Psoas muscle (tissue), 8 donors: ENCODE measurements at places on chromosomes 1 and 21. TPM values are rescaled to one million over a fixed set of nuclear protein-coding genes. Genes with fewer than 3 reads are reported as not detected.

- no peaks in the 10 kb centered on the region for H3K27me3 ChIP-seq
- peak overlapping the region; percentile 19 for H3K27ac ChIP-seq
- no peaks in the 10 kb centered on the region for H3K36me3 ChIP-seq
- peaks cover 18% of the 10 kb centered on the region for H3K4me1 ChIP-seq
These were observed 67.5 kb downstream of the DISC1 start for GRCh38 chr1:231694075-231694431.

- H3K4me3 ChIP-seq: peak overlapping the region; percentile 89
- H3K27me3 ChIP-seq: no peaks in the 10 kb centered on the region
- peak overlapping the region; percentile 100 for H3K27ac ChIP-seq
- H3K36me3 ChIP-seq: no peaks in the 10 kb centered on the region
- peaks cover 55% of the 10 kb centered on the region for H3K4me1 ChIP-seq
These were observed 539 bp downstream of the LAMC1 start for GRCh38 chr1:183023601-183024316.

DNA sequence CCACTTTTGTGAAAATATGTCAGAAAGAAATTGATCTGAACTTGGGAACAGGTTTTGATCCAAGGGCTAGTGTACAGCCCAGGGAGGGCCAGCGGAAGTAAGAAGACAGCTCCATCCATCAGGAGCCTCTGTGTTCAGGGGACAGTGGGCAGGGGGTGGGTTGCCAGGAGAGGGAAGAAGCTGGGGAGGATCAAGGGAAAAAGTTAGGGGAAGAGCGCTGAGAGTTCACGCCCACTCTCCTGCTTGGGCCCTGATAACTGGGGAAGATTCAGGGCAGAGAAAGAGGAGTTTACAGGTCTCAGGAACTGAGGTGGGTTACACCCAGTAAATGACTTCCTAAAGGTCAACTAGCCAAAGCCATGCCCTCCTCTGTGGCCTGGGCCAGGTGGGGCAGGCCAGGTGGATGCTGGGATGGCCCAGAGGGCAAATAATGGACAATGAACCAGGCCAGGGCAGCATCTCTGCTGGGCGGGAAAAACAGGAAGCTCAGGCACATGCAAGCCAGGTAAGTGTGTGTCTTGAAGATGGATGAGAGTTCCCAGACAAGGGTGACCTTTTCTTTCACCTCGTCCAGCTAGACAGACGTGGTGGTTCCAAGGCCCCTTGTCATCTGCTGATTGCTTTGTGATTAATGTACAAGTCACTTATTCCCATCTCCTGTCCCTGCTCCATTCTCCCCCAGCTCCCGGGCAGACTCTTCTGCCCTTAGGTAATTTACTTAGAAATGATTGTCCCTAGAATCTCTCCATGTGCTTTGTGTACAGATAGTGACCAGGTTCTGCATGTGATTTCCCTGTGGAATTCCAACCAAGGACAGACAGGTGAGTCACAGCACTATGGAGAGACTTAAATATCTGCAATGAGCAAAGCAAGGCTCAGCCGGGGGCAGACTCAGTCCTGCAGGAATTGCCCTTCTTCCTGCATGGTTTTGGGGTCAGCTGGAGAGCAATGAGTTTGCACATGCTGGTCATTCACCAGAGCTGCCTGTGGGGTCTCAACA is 57.0 kb downstream of the MDM4 start:
- no peaks in the 10 kb centered on the region for H3K36me3 ChIP-seq
- DNase-seq: no peak
- no peaks in the 10 kb centered on the region for H3K4me1 ChIP-seq
- no peak overlapping the region for H3K4me3 ChIP-seq

DNA sequence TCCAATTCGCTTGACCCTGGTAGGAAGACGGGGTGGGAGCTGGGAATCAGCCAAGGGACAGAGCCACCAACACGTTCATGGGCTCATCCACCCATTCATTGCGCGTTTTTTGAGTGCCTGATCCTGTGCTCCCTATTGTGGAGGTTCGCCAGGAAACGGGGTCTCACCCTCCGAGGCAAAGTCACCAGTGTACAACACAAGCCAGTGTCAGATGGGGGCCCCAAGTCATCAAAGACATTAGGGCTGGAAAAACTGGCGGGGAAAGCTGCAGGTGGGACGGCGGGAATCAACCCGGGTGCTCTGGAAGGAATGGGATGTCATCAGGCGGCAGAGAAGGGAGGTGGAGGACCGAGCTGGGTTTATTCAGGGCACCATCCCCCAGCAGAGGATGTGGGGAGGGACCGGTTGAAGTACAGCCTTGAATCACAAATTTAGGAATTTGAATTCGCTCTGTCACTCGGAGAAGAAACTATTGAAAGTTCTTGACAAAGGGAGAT is 667 bp upstream of the NID1 start:
- no peak for DNase-seq
- peak overlapping the region; percentile 80 for H3K27ac ChIP-seq
- H3K4me3 ChIP-seq: peak overlapping the region; percentile 76
- H3K36me3 ChIP-seq: no peaks in the 10 kb centered on the region

DNA sequence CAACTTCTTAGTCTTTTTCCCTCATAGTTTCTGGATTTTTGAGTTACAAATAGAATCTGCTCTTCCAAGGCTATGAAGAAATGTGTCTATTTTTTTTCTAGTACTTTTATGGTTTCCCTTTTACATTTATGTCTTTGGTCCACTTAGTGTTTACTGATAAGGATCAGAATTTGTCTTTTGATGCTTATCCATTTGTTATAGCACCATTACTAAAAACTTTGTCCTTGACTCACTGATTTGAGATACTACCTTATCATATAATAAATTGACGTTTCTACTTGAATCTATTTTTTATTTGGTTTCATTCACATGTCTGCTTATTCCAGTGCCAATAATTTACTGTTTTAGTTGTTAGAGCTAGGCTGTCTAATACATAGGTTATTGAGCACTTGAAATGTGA is 161.1 kb upstream of the DPYD start:
- H3K36me3 ChIP-seq: no peaks in the 10 kb centered on the region
- DNase-seq: no peak
- no peak overlapping the region for H3K4me3 ChIP-seq
- no peaks in the 10 kb centered on the region for H3K27me3 ChIP-seq

DNA sequence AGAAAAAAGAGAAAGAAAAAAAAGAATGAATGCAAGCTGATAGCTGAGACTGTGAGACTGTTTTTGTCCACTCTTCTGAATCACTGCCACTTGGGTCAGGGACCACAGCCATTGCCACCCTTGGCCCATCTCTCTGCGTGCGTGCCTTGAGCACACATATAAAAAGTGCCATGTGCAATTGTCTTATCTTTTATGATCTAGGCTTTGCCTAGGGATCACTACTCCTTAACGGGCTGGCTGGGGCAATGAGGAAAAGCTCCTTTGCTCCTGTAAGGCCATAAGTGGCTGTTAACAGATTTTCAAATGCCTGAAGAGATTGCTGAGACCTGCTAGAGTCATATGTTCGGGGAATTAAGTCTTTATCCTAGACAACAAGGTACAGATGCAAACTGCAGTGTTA is 8.2 kb downstream of the SPATA46 start:
- no peaks in the 10 kb centered on the region for H3K4me1 ChIP-seq
- no peak overlapping the region for H3K4me3 ChIP-seq
- DNase-seq: no peak
- H3K36me3 ChIP-seq: no peaks in the 10 kb centered on the region

DNA sequence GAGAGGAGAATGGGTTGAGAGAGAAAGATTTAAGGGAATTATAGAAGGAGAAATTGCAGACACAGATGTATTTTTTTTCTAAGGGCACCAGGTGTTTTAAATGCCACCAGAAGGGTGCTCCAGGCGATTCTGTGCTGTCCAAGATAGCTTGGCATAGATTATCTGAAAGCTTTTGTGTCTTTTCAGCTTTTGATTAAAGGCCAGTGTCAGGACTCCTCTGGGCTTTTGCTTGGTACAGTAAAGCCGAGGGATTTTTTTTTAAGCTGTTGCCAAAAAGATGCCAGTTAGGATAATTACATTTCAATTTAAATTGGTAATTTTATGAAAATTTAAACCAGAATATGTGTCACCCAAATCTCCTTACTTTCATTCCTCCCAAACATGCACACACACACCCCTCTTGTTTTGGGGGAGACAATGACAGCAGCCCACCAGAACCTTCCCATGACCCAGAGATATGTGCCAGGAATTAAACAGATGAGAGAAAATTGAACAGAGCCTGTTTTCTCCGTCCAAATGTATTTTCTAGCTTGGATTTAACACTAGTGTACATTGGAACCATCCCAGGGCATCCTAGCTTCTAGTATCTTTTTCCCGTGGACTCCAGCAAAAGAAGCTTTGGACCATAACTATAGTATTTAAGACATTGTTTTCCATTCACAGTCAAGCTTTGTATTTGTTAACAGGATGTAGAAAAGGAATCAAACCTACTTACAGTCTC is 670.7 kb upstream of the CXADR start:
- no peaks in the 10 kb centered on the region for H3K36me3 ChIP-seq
- no peaks in the 10 kb centered on the region for H3K27me3 ChIP-seq
- no peak for DNase-seq
- H3K4me1 ChIP-seq: peaks cover 12% of the 10 kb centered on the region
- H3K27ac ChIP-seq: no peak overlapping the region
- H3K4me3 ChIP-seq: no peak overlapping the region

- no peak overlapping the region for H3K4me3 ChIP-seq
- no peak overlapping the region for H3K27ac ChIP-seq
- no peak for DNase-seq
- H3K27me3 ChIP-seq: no peaks in the 10 kb centered on the region
These were observed 47.6 kb downstream of the SPSB1 start for GRCh38 chr1:9340172-9340854.

DNA sequence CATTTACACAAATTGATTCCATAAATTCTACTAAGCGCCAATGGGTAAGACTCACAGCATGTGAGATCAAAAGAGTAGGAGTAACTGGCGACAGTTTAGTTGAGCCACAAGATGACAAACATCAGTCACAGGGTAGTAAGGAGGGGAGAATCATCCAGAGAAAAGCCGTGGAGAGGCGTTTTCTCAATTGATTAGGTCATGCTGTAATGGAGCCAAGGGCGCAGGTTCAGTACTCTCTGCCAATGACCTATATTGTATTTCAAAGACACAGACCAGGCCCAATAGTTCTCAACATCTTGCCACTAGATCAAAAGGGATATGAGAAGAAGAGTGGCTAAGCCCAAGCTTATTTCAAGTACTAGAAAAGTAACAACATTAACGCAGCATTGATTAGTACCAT is 467.5 kb downstream of the SMYD3 start:
- no peak overlapping the region for H3K4me3 ChIP-seq
- DNase-seq: no peak
- H3K36me3 ChIP-seq: no peaks in the 10 kb centered on the region
- no peak overlapping the region for H3K27ac ChIP-seq
- no peaks in the 10 kb centered on the region for H3K27me3 ChIP-seq

The SPATA46 gene
- total RNA-seq: not detected

The PSMD4 gene
- total RNA-seq: 208 TPM

The OR2T11 gene
- not detected for total RNA-seq

The SUSD4 gene
- total RNA-seq: 2.5 TPM

The NR5A2 gene
- 1.2 TPM for total RNA-seq
